ENCODE measurements at places on chromosomes 3 and 15.

- DNase-seq = no peak
These were observed 158.2 kb upstream of the ABI3BP start for GRCh38 chr3:101151286-101151913.

- no peak for DNase-seq
These were observed 281.6 kb downstream of the MBNL1 start for GRCh38 chr3:152550284-152550683.

DNA sequence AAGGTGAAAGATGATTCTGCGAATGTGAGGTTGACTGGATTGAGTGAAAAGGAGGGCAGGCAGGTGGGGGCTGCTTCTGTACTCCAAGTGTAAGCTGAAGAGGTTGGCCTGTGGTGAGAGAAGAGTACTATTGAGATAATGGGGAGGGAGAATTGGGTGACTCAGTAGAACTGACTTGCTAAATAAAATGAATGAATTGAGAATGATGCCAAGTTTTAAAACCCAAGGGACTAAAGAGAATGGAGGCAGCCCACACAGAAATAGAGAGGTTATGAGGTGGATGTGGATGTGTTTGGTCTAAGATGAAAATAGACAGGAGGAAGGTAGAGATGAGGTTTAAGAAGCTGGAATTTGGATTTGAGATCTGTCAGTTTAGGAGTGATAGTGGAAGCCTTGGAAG, 5.9 kb downstream of the MME start:
- no peak for DNase-seq

DNA sequence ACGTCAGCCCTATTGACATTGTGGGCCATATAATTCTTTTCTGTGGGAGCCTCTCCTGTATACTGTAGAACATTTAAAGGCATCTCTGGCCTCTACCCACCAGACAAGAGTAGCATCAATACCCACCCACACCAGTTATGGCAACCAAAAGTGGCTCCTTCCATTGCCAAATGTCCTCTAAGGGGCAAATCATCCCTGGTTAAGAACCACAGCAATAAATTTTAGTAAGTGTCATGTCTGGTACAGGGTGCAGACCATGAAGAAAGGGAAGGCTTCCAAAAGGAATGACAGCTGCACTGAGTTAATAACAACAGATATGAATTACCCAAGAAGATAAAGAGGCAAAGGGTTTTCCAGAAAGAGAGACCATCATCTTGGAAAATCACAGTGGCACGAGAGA, 6.9 kb upstream of the CLDN18 start:
- DNase-seq = no peak

DNA sequence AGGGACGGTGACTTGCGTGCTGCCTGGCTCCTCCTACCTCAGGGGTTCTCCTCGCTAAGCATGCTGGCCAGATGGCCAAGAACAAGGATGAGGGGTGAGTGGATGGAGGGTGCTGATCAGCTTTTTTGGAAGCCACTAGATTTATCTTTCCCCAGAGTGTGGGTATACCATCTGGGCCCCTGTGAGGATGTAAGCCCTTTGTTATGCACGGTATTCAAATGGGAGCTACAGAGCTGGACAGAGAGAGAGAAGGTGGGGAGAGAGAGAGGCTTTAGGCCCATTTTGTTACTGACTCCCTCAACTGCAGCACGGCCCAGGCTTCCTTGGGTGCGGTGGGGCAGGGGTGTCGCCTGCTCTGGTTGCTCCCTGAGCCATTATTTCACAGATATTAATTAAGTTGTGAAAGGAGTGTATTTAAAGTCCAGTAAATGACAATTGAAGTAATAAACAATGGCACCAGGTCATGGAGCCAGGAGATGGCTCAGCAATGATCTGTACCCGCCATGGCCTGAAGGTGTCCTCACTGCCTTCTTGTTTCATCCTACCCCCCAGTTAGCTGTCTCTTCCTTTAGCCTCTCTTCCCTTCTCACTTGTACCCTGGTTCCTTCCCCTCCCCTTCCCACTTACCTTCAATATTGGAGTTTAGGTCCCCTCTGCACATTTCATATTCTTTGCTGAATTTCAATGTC, 158.0 kb downstream of the CLSTN2 start:
- DNase-seq = no peak

- no peak for DNase-seq
These were observed 324.5 kb downstream of the CNTN4 start for GRCh38 chr3:2423143-2423542.

- no peak for DNase-seq
These were observed 11.7 kb downstream of the LIPH start for GRCh38 chr3:185540695-185541094.

GRCh38 chr3:7982126-7982525, 519.5 kb upstream of the LMCD1 start:
- DNase-seq = no peak
